HT1080 (cell line): ENCODE measurements at places on chromosomes 5 and 9.

DNA sequence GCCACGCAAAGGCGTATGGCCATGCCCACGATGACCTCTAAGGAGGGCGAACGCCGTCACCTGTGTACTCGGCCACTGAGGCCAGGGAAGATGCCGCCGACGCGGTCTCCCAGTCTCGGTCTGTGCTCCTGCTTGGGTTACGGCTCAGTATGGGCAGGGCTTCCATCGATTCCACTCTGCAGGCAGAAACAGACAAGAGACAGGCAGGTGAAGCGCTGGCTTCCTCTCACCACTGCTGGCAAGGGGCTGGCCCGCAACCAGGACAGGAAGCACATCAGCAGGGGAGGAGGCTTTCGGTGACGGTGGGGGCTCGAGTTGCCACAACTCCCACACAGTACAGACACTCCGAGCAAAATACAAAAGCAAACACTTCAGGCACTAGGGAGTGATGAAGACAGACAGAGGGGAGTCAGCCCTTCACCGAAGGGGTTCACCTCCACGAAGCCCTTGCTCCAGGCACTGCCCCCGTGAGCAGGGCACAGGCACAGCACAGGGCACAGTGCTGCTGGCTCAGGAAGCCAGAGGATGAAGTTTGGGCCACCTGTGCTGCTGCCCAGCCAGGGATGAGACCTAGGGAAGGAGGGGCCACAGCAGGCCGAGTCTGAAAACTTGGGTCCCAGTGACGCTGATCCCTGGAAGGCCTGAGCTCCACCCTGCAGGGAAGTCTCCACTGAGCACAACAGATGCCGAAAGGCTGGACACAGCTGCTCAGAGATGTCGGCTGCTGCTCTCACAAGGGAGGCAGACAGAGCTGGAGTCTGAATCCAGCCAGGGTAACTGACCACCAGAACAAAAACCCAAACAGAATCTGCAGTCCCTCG is 91.3 kb downstream of the CAMSAP1 start:
- DNase-seq, result no peak

- no peak for DNase-seq
These were observed 59.9 kb downstream of the NPR3 start for GRCh38 chr5:32771037-32771436.

DNA sequence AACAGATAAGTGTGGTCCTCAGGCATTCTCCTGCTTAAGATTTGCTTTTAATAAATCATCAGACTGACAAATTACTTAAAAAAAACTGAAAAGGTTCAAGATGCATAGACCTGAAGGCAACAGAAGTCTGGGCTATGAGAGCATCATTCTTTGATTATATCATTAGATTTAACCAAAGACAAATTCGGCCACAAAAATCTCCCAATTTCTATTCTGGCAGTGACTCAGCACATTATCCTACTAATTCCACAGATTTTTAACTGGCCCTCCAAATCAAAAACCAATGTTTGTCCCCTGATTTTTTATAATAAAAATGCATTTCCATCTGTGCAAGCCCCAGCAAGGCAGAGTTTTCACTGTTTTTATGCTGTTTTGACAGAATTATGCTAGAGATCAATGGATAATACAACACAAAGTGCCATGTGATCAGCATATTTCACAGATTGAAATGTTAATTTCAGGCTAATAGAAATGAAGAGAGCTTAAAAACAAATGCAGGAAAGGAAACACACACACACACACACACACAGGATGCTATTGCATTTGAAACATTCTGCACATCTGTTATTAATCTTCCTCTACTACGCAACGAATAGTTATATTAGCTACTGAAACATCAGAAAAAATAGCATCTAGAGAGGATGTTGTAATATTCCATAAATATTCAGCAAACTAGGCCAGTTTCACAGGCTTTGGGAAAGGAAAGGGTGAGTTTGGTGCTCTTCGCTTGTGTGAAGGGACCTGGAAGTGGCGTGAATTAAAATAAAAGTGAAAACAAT is 177.6 kb upstream of the ST8SIA4 start:
- no peak for DNase-seq

GRCh38 chr5:35849860-35850259 is 6.8 kb upstream of the IL7R start:
- DNase-seq, result no peak

GRCh38 chr9:77449240-77450084 is 198.7 kb downstream of the GNA14 start:
- peak; percentile 77 for DNase-seq

DNA sequence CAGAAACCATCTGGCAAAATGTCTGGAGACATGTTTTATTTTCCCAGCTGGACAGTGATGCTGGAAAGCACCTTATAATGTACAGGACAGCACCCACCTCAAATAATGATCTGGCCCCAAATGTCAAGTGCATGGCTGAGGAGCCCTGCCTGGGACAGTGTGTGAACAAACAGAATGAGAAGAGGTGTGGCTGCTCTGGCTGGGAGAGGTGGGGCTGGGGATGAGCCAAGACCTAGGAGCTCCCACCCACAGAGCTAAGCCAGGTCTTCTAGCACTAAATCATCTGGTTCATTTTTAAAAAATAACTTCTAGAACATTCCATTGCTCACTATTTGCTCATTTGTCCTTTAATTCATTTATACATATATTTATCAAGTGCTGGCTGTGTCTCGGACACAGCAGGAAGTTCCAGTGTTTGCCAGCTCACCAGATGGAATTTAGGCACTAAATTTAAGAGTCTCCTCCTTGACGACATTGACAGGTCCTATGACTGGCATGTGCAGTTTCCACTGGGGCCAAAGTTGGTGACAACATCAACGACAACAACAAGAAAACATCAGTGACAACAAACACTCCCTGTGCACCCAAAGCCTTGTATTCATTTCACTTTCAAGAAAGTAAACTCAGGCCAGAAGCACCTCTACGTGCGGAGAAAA is 59.1 kb downstream of the GTF3C4 start:
- DNase-seq, result no peak
